AG10803 (cell line): ENCODE measurements at places on chromosomes 13 and 19.

GRCh38 chr13:98503175-98504028 is 73.5 kb downstream of the STK24 start:
- no peak for DNase-seq

DNA sequence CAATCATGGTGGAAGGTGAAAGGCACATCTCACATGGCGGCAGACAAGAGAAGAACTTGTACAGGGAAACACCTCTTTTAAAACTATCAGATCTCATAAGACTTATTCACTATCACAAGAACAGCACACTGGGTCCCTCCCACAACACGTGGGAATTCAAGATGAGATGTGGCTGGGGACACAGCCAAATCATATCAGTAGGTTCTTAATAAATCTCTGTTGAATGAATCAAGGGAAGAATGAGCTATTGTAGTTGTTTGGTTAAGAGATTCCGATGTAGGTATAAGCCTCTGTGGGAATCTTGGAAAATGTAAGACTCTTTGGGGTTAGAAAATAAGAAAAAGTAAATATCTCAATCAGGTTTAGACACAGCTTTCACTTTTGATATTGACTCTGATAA is 400.2 kb downstream of the KCNRG start:
- DNase-seq = no peak

DNA sequence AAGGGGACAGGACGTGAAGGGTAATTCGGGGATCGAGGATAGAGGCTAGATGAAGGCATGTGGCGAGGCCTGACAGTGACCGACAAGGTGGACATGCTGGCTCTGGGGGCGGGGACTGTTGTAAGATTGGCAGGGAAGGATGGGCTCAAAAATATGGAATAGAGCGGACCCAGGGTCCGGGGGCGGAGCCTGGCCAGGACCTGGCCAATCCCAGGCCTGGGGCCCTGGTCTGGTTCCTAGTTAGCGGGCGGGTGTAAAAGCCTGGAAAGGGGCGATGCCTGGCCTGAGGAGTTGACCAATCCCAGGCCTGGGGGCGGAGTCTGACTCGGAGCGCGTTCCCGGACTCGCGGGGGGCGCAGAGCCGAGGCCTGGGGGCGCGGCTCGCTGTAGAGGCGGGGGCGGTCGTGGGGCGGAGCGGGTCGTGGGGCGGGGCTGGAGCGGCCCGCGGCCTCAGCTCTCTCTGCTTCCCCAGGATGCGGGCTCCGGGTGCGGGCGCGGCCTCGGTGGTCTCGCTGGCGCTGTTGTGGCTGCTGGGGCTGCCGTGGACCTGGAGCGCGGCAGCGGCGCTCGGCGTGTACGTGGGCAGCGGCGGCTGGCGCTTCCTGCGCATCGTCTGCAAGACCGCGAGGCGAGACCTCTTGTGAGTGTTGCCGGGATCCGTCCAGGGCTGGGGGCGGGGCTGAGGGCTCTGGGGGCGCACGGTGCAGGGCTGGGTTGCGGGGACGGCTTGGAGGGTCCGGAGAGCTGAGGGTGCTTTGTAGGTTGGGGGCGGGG is at the start of gene SLC27A1:
SLC27A1 (plus strand) TSS at position 457 of the 774 bp plus-strand sequence; CDS start at position 474, 17 bp downstream.
- DNase-seq = peak; percentile 99

DNA sequence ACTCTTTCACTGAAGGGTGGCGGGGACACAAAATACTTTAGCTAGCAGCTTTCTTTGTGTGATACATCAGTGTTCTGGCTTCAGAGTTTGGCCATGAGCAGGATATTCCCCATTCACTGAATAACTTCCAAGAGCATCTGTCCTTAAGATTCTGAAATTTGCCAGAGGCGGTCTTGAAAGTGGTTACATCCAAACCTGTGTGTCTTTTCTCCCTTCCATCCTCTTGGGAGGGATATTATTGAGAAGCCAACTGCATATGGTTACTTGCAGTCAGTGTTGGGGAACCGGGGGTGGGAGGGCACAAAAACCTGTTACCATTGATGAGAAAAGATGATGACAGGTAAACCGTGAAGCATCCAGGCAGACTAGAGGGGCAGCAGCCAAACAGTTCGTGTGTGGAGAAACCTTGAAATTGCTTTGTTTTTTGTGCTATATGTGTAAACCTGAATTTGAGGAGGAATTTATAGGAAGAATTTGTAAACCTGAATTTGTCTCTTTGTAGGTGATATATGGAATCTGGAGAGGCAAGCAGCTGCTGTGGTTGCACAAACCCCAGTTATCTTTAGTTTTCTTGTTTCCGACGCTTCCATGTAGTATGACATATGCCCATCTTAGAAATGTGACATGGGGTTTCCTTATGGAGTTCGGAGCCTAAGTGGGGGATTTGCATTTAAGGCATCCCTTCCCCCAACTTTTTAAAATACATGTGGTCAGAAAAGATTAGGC is 104.8 kb downstream of the WDFY2 start:
- DNase-seq = no peak

DNA sequence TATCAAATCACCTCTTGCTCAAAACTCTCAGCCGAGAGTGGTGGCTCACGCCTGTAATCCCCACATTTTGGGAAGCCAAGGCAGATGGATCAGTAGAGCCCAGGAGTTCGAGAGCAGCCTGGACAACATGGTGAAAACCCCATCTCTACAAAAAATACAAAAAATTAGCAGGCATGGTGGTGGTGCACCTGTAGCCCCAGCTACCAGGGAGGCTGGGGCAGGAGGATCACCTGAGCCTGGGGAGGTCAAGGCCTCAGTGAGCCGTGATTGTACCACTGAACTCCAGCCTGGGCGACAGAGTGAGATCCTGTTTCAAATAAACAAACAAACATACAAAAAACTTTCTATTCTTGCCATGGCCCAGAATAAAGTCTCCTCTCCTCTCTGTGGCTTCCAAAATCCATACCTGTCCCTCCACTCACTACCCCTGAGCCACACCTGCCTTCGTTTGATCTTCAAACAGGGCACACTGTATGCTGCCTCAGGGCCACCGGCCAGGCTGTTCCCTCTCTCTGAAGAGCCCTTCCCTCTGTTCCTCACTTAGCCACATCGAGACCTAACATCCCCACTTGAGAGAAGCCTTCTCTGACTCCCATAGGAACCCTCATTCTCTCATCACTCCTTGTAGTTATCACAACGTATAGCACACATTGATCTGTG is 6.3 kb downstream of the LGI4 start:
- no peak for DNase-seq

GRCh38 chr19:6739883-6740588 is 556 bp downstream of the TRIP10 start:
- no peak for DNase-seq

GRCh38 chr13:80239571-80240255 is 101.2 kb downstream of the SPRY2 start:
- no peak for DNase-seq

GRCh38 chr13:30300596-30300995 is 6.8 kb downstream of the KATNAL1 start:
- no peak for DNase-seq

DNA sequence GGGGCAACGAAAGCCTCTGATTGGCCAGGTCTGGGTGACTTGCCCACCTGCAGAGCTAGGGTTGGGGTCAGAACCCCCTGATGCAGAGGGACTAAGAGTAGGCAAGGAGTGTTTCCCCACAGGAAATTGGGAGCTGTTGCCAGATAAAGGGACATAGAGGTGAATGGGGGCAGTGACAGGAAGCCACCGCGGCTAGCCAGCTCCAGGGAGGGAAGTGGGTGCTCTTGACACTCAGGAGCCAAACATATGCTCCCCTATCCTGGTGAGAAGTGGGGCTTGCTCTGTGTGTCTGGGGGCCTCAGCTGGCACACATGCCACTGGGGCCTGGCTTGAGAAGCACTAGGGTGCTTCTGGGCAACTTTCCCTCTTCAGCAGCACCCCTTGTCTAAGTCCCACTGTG is 26.0 kb downstream of the WDR88 start:
- DNase-seq = no peak

DNA sequence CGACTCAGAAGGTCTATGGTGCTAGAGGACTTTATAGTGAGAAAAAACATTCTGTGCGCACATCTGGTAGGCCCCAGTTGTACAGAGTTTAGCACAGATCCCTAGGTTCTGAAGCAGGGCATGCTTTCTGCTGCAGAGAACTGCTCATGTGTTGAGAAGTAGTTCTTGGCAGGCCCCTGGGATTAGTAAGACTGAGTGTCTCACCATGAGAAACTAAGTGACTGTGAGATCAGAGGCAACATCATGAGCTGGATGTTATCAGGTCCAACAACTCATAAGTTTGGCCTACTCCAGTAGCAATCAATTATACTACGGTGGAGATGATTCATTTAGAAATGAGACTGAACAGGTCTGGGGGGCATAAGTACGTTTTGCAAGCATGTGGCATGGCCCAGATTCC is 507.4 kb upstream of the KLF12 start:
- peak; percentile 61 for DNase-seq

- DNase-seq = no peak
Measured at GRCh38 chr19:3981373-3981735, 3.9 kb downstream of the EEF2 start.

DNA sequence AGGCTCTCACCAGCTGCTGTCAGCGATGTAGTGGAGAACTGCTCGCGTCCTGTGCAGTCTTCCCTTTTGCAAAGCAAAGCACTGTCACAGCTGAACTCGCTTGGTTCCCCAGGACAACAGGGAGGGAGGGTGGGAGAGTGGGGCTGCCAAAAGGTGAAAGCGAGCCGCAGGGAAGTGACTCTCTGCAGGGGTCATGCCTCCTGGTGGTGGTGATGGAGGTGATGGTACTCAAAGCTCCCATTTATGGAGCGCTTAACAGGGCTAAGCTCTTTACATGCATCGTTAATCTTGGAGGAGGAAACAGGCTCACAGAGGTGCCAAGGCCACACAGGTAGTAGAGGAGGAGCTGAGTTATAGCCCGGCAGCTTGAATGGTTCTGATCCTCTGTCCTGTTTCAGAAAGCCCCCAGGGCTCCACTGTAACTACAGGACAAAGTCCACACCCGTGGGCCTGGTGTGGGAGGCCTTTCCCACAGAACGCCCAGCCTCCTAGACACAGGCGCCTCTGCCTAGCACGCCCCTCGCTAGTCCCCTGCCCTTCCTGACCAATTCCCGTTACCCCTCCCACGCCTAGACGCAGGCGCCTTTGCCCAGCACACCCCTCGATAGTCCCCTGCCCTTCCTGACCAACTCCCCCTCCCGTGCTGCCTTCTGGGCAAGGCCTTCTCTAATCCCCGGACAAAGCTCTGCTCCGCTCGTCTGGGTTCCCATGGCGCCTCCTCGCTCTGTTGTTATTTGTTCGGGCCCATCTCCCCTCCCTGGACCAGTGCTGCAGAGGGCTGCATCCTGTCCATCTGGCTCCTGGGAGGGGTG is 10.7 kb downstream of the PPP1R37 start:
- DNase-seq = no peak

DNA sequence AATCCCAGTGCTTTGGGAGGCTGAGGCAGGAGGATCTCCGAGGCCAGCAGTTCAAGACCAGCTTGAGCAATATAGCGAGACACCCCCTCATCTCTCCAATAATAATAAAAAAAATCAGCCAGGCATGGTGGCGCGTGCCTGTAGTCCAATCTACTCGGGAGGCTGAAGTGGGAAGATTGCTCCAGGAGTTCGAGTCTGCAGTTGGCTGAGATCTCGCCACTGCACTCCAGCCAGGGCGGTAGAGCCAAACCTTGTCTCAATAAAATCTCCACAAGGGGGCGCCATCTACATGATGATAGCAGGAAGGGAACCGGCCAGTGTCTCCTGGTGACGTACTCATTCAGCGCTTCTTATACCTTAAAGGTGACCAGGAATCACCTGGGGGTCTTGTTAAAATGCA is 13.6 kb upstream of the C5AR1 start:
- peak; percentile 69 for DNase-seq

GRCh38 chr19:58382997-58383603 is 2.3 kb upstream of the ZNF837 start:
- no peak for DNase-seq

GRCh38 chr19:15298847-15299567 is 33.3 kb downstream of the BRD4 start:
- no peak for DNase-seq
